ENCODE measurements at places on chromosomes 1 and 21.

- no peak for DNase-seq
Measured at GRCh38 chr1:204094856-204095634, 22.1 kb downstream of the SOX13 start.

- peak; percentile 90 for DNase-seq
Measured at GRCh38 chr1:109090196-109091077, at the start of gene TMEM167B. Gene TMEM167B, plus strand, starts transcription at chr1:109090764. Its CDS starts 109 bp downstream, at chr1:109090873.

GRCh38 chr1:7019510-7019909 is 234.3 kb downstream of the CAMTA1 start:
- DNase-seq: no peak

GRCh38 chr1:88984569-88984968 is 7.9 kb downstream of the KYAT3 start:
- DNase-seq: no peak

DNA sequence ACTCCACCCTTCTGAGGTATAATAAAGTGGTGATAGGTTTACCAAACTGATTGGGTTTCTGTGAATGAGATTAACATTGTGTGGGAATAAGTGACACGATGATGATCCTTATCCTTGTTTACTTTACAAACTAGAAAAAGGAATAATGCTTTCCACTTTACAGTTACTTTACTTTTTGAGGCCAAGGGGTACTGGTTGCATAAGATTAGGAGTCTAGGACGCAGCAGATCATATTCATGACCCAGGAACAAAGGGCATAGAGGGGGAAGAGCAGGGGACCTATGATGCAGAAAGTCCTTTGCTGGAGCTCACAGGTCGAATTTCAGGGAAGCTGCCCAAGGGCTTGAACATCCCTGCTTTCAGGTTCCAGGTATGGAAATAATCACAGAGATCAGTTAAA is 20.4 kb downstream of the FGGY start:
- DNase-seq: no peak

GRCh38 chr1:90729504-90730242 is 12.6 kb upstream of the BARHL2 start:
- no peak for DNase-seq

DNA sequence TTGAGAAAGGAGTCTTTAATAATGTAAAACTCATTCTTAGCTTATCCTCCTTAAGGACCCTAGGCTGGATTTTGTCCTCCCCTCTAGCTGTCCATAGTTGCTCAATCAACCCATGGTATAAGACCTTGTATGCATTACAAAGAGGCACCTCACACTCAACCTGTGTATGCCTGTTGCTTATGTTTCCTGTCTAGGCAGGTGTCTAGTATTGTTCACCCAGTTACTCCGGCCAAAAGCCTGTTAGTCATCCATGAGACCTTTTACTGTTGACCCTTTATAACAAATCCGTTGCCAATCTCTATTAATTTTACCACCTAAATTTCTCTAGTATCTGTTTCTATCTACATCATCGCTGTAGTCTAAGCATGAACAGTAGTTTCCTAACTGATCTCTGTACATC is 3.7 kb downstream of the LYPLAL1 start:
- DNase-seq: no peak

GRCh38 chr21:26550326-26550725 is 22.8 kb downstream of the CYYR1 start:
- DNase-seq: no peak

GRCh38 chr1:47837866-47838561 is 159.2 kb downstream of the TRABD2B start:
- no peak for DNase-seq

GRCh38 chr1:209761011-209761635 is 5.3 kb downstream of the TRAF3IP3 start:
- DNase-seq: no peak

GRCh38 chr1:163248064-163248463 is 45.3 kb upstream of the RGS5 start:
- no peak for DNase-seq

DNA sequence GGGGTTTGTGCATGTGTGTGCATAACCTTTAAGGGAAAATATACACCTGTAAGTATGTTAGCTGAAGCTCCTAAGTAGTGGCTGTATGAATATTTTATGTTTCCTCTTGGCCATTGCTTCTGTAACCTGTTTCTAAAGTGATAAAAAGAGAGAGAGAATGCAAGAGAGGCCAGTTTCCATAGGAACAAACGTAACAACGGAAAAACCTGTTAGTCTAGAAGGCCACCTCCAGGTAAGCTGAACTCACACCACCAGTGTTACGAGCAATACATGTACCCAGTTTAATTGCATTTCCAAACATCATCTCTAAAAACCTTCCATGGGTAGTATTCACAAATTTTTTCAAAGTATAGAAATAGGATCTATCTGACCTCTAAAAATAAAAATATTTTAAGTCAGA is 63.1 kb downstream of the PLPPR4 start:
- no peak for DNase-seq

- no peak for DNase-seq
Measured at GRCh38 chr1:116123837-116124533, 12.8 kb downstream of the MAB21L3 start.

GRCh38 chr1:174156437-174156836 is 2.9 kb upstream of the RABGAP1L start:
- DNase-seq: no peak

DNA sequence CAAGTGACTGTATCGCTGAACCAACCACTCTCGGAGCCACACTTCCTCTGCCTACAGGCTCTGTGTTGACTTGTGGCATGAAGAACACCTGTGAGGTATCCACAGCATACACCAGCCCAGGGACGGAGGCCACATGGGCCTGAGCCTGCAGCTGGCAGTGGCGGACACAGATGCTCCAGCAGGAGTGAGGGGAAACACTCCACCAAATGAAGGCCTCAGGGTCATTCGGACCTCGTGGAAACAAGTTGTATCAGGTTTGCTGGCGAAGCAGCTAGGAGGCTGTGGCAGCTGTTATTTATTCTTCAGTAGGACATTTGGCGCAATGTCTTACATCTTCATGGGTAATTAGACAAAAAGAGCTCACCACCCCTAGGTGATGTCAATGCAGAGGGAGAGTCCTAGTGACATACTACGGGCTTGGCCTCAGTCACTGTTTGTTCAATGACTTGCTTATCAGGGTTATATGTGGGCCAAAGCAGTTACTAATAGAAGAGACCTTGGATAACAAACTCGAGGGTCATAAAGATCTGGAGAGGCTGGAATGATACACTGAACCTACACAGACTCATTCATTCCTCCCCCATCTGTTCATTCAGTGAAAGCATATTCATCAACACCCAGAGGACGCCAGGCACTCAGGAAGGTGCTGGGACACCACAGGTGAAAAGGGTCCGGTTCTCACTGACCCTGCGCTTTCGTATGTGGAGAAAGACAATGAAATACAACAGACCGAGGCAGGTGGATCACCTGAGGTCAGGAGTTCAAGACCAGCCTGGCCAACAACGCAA is 11.6 kb upstream of the ETS2 start:
- no peak for DNase-seq

- DNase-seq: no peak
Measured at GRCh38 chr1:171606402-171606941, 15.6 kb upstream of the MYOCOS start.

DNA sequence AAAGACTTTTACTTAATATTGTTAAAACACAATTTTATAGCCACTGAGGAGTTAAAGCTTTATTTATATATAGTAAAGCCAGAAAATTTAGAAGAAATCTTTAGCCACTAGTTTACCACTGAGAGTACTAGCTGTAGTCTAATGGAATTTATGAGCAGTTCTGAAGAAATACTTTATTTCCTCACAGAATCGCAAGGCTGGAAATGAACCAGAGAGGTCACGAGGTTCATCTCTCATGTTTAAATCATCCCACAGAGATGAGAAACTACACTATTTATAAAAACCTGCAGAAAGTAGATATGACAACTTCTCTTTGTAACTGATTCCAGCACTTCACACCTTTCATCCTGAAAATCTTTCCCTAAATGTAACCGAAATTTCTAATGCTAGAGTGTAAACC is 26.0 kb downstream of the ADGRL4 start:
- no peak for DNase-seq

All from amniotic stem cell (primary cell).